T follicular helper cell (primary cell): ENCODE measurements at places on chromosomes 3 and 15.

GRCh38 chr15:89776274-89777072, at the start of gene MESP2:
MESP2 (plus strand) TSS chr15:89776332; CDS start chr15:89776358, 26 bp downstream.
- no peak for DNase-seq

- no peak for DNase-seq
These were observed 7.1 kb upstream of the FGD5 start for GRCh38 chr3:14811684-14812083.

- no peak for DNase-seq
These were observed 10.7 kb upstream of the SLC22A13 start for GRCh38 chr3:38254872-38255271.

DNA sequence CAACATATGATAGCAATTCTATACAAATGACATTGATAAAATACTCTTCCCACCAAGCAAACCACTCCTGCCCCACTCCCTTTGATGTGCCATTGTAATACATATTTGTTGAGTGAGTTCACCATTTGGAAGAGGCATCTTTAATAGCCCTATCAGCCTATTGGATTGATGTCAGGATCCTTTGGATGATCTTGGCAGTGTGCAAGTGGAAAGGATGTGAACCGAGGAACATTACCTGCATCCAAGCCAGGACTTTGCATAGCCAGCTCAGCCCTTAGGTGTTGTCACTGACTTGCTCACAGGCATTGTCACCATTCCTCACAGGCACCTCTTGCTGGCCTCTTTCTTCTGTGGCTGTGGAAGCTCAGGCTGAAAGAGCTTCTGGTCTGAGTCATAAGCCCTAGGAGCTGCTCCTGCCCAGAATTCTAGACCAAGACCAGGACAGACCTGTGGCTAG, 16.5 kb upstream of the TIMP4 start:
- no peak for DNase-seq

GRCh38 chr15:70974004-70974832, 81.6 kb downstream of the LRRC49 start:
- no peak for DNase-seq

DNA sequence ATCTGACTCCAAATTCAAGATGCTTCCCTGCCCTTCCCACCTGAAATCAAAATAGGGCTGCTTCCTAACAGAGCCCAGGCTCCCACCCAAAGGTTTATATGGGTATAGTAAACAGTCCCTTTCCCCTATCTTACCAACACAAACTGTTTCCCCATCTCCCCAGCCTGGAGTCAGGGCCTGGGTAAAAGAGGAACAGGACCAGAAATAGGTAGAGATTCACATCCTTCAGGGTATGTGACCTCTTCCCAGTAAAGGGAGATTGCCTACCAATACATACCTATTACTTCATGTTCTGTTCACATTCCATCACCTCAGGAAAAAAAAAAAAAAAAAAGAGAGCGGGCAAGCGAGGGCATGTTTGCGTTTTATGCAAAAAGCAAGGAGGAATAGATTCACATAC, 9.7 kb upstream of the SHF start:
- no peak for DNase-seq

DNA sequence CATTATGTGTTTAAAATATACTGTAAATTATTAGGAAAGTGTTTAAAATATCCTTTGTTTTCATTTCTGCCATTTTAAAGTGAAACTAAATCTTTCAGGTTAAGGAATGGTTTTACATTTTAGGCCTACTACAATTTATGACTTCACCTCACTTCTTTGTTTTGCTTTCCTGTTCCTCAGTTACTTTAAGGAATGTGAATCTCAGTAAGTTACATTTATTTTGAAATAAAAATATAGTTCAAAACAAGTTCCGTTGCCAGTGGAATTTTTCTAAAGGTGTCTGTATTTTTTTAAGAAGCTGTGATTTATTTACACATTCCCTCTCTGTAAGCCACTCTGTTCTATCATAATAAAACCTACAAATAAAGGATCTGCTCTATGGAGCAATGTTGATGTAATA, 630.9 kb upstream of the AGTR1 start:
- no peak for DNase-seq

DNA sequence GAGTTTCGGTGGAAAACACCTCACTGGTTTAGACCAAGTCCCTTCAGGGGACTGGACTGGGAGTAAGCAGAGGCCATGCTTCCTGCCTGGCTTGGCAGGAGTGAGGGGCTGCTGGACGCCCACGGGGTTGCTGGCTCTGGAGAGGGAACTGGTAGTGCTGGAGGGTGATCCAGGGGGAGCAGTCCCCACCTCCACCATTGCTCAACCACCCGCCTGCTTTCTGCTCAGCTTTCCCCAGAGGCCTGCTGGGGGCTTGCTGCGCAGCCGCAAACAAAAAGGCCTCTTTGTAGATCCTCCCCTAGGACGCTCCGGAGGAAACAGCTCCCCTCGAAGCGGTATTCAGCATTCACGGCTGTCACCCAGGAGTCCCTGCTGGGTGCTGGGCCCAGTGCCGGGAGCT, 33.5 kb downstream of the EBLN2 start:
- DNase-seq: no peak
